ENCODE measurements at places on chromosomes 2 and 18. TPM values are rescaled to one million over a fixed set of nuclear protein-coding genes. Genes with fewer than 3 reads are reported as not detected.

Gene ACOXL
- total RNA-seq: not detected

Gene IL1RN
- total RNA-seq: 0.14 TPM

Gene SCYGR4
- not detected for total RNA-seq

Gene FHL2
- 79.7 TPM for total RNA-seq

Gene GDF7
- total RNA-seq: 0.06 TPM

Gene DSC3
- total RNA-seq: 1.8 TPM

Gene ADGRF3
- total RNA-seq: not detected

Gene LIMS2
- total RNA-seq: 4.1 TPM
